Psoas muscle (tissue), 8 donors: ENCODE measurements at places on chromosomes 7 and 10. TPM values are rescaled to one million over a fixed set of nuclear protein-coding genes. Genes with fewer than 3 reads are reported as not detected.

The SH2D4B gene
- not detected for total RNA-seq

The TAS2R41 gene
- not detected for total RNA-seq

DNA sequence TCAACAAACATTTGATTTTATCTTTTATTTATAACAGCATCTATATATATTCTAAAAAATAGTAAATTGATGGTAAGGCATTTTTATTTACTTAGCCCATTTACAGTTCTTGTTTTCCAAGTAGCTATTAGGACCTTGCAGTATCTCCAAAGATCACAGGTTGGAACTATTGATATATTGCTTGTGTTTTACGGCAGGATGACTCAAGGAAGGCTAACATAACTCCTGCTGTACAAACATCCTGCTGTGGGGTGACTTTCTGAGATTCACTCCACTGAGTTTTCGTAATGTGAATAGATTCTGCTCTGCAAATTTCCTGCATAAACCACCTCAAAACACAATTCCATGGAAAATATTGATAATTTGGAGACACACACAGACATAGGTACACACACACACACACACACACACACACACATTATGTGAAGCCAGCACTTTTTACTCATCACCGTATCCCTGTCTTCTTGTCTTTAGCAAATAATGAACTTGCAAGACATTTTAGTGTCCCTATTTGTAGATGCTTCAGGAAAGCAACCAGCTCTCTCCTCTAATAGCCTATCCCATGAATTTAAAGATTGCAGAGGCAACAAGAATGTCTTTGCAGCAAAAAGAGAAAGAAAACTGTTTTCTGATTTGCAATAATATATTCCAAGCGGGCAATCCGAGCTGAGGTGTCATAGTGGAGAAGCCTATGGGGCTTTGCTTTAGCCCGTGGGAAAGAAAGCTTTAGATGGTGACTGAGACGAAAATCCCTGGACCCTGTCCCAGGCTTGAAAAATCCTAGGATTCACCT, 722 bp downstream of the AGR2 start:
- H3K4me1 ChIP-seq, result no peaks in the 10 kb centered on the region
- H3K27me3 ChIP-seq, result no peaks in the 10 kb centered on the region
- no peak for DNase-seq
- no peaks in the 10 kb centered on the region for H3K36me3 ChIP-seq
- no peak overlapping the region for H3K4me3 ChIP-seq

- H3K27me3 ChIP-seq, result no peaks in the 10 kb centered on the region
- peaks cover 7% of the 10 kb centered on the region for H3K36me3 ChIP-seq
- H3K4me3 ChIP-seq, result peak overlapping the region; percentile 79
- H3K4me1 ChIP-seq, result peaks cover 18% of the 10 kb centered on the region
- DNase-seq, result no peak
Observed at GRCh38 chr10:14837003-14837756, 657 bp downstream of the CDNF start.

DNA sequence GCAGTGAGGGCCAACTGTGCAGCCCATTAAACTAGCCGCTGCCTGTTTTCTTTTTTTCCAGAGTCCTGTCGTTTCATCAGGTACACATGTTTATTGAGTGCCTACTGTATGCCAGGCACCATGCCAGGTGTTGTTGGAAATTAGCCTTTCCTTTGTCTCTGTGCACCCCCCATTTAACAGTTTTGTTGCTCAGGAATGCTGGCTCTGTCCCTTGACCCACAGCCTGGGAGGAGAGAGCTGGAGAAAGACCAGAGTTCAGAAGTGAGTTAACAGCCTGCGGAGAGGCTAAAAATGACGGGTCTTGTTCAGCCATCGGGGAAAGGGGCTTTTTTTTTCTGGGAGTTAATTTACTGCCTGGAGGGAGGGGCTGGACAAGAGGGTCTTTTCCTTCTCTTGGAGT, 1.3 kb downstream of the LRMDA start:
- no peak for DNase-seq
- H3K4me3 ChIP-seq, result no peak overlapping the region
- H3K27ac ChIP-seq, result no peak overlapping the region
